ENCODE measurements at places on chromosomes 1 and 21. TPM values are rescaled to one million over a fixed set of nuclear protein-coding genes. Genes with fewer than 3 reads are reported as not detected.

- no peak overlapping the region for H3K27ac ChIP-seq
- H3K27me3 ChIP-seq, result no peaks in the 10 kb centered on the region
- H3K4me3 ChIP-seq, result no peak overlapping the region
Measured at GRCh38 chr21:42691901-42692559, 38.6 kb downstream of the PDE9A start.

DNA sequence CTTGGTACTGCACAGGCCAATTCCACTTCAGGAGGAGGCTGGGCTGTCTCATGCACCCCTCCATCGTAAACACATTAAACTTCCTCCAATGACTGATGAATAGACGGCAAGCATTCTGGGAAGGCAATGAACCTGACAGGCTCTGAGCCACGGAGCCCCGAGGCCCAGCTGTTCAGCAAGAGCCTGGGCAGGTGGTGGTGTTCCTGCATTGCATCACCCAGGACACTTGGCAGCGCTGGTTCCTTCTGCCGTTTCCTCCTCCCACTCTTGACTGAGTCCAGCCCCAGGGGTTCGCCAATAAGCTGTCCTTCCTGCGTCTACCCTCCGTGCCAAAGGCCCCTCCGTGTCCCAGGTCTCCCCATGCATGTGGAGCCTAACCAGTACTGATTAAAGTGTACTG, 109.8 kb downstream of the JAK1 start:
- H3K27me3 ChIP-seq, result no peaks in the 10 kb centered on the region
- peaks cover 92% of the 10 kb centered on the region for H3K36me3 ChIP-seq
- no peak overlapping the region for H3K27ac ChIP-seq
- no peak overlapping the region for H3K4me3 ChIP-seq
- no peaks in the 10 kb centered on the region for H3K4me1 ChIP-seq
- DNase-seq, result no peak

DNA sequence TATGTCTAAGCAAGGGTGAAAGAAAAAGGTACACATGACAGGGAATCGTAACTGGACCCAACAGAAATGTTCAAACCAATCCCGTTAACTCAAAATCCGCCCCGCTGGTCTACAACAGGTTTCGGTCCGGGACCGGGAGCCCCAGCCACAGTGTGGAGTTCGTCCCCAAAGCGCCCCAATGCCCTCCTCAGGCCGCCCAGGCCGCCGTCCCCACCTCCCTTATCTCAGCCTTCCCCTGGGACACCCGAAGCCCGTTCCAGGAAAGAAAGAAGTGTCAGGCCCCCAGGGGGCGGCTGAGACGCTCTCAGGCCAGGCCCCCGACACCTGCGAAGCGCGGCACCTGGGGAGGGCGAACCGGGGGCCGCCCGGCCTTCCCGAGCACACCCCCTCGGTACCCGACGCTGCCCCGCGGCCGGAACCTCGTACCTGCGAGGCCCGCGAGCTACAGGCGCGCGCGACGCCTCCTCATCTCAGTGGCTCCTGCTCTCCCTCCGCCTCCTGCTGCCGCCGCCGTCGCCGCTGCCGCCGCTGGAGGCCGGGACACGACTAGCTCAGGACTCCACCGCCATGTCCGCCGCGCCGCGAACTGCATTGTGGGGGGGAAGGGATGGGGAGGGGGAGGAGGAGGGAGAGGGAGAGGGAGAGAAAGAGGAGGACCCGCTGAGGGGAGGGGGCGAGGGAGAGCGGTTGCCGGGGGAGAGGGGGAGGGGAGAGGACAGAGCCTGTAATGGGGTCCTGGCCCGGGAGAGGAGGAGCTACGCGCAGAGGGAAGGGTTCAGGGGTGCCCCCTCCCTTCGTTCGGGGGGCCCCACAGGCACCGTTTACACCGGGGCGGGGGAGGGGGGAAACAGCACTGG, at the start of gene TUT4:
TSS of gene TUT4 (minus strand) at position 588 of the 857 bp plus-strand sequence. CDS start 26,812 bp downstream, outside the sequence.
- H3K4me1 ChIP-seq, result peaks cover 41% of the 10 kb centered on the region
- peak within 1 kb of the TSS; percentile 68 for H3K4me3 ChIP-seq
- no peaks in the 10 kb centered on the region for H3K36me3 ChIP-seq
- no peaks in the 10 kb centered on the region for H3K27me3 ChIP-seq
- H3K27ac ChIP-seq, result peak within 1 kb of the TSS; percentile 92

GRCh38 chr1:156419854-156420204, 50.8 kb downstream of the RHBG start:
- H3K27me3 ChIP-seq, result peaks cover 47% of the 10 kb centered on the region
- H3K27ac ChIP-seq, result no peak overlapping the region
- peak; percentile 38 for DNase-seq
- no peaks in the 10 kb centered on the region for H3K36me3 ChIP-seq
- peak overlapping the region; percentile 86 for H3K4me3 ChIP-seq

NOS1AP gene
- not detected for polyA plus RNA-seq

IL19 gene
- polyA plus RNA-seq, result not detected

DNA sequence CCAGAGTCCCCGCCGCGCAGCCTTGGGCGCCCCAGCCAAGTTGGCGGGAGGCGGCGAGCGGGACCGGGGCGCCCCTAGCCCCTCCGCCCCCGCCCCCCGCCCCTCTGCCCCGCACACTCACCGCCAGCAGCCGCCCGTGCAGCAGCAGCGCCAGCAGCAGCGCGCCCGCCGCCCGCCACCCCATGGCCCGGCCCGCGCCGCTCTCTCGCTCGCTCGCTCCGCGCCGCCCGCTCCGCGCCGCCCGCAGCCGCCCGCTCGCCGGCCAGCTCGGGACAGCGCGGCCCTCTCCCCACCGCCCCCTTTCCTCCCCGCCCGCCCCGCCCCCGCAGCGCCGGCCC, at the start of gene HSPG2:
TSS of gene HSPG2 (minus strand) at position 277 of the 338 bp plus-strand sequence. CDS start at position 184, 93 bp downstream.
- no peaks in the 10 kb centered on the region for H3K27me3 ChIP-seq
- H3K4me3 ChIP-seq, result peak within 1 kb of the TSS; percentile 49
- DNase-seq, result no peak
- no peak within 1 kb of the TSS for H3K27ac ChIP-seq
- H3K36me3 ChIP-seq, result no peaks in the 10 kb centered on the region

DNA sequence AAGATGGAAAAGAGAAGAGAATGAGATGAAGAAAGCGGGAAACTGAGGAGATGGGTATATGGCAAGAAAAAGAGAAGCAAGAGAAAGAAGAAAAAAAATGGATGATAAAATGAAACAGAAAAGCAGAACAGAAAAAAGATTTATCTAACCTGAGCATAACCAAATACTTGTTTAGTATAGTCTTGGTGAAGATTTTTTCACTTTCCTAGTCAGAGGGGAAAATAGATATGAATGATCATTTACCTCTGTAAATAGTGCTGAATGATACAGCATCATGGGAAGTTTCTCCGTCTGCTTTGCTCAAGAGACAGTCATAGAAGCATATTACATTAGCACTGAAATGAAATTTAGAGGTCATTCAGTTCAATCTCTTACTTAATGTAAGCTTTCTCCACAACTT, 36.1 kb upstream of the PLPPR4 start:
- H3K27ac ChIP-seq, result no peak overlapping the region
- no peaks in the 10 kb centered on the region for H3K27me3 ChIP-seq
- no peak overlapping the region for H3K4me3 ChIP-seq
- H3K4me1 ChIP-seq, result no peaks in the 10 kb centered on the region
- DNase-seq, result no peak
- no peaks in the 10 kb centered on the region for H3K36me3 ChIP-seq
